Heart left ventricle (tissue), 16 donors: ENCODE measurements at places on chromosomes 16 and 17. TPM values are rescaled to one million over a fixed set of nuclear protein-coding genes. Genes with fewer than 3 reads are reported as not detected.

IGSF6 gene
- total RNA-seq: 45.0 TPM

STAC2 gene
- 0.18 TPM for total RNA-seq

ZBTB4 gene
- total RNA-seq: 57.7 TPM

ZNF213 gene
- 6.8 TPM for total RNA-seq

SMTNL2 gene
- 22.7 TPM for total RNA-seq

KRTAP3-2 gene
- total RNA-seq: not detected

KRT39 gene
- total RNA-seq: not detected

ITGB3 gene
- total RNA-seq: 3.2 TPM

SLC16A6 gene
- total RNA-seq: 0.16 TPM

MYH1 gene
- total RNA-seq: not detected

RCVRN gene
- total RNA-seq: 0.29 TPM

CMIP gene
- 9.7 TPM for total RNA-seq

TBC1D26 gene
- total RNA-seq: not detected

SPG7 gene
- 104 TPM for total RNA-seq

MKS1 gene
- total RNA-seq: 5.4 TPM

UTS2R gene
- 0.58 TPM for total RNA-seq

ROGDI gene
- 80.4 TPM for total RNA-seq

CA4 gene
- 17.9 TPM for total RNA-seq

C16orf96 gene
- total RNA-seq: not detected

CTRB2 gene
- total RNA-seq: not detected

TBC1D3G gene
- not detected for total RNA-seq

ABCC12 gene
- not detected for total RNA-seq

SLC5A11 gene
- 0.75 TPM for total RNA-seq

CHAD gene
- not detected for total RNA-seq

GLIS2 gene
- total RNA-seq: 10.3 TPM
